ENCODE measurements at places on chromosomes 2 and 18.
A peak's percentile ranks its signal among the peaks of the same experiment; 100 is the strongest.

- DNase-seq = no peak
Measured at GRCh38 chr18:37762076-37762621, 196.6 kb upstream of the CELF4 start.

- DNase-seq = peak; percentile 44
Measured at GRCh38 chr2:83196225-83196624, 1262.9 kb downstream of the SUCLG1 start.

DNA sequence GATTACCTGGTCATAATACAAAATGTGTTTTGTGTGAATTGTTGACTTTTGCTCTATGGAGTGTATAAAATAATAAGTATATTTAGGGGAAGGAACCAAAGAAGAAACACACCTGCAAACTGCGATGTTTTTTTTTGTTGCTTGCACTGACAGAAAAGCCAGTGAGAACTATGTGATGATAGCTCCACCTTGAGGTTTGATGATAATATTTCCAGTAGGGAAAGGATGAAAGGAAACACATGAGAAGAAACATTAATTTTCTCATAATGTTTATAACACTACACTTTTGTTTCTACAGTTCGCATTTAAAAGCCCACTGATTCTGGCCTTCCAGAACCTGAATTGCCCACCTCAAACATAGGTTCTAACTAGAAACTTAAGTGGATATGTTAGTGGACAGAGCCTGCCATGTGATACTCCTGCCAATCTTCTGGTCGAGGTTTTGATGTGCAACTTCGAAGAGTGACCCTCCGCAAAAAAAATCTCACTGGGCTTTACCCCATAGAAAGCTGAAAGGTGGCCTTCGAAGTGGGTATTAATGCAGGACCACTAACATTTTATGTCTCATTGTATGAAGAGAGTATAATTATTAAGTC, 476.4 kb upstream of the SPHKAP start:
- DNase-seq = peak; percentile 34

GRCh38 chr18:2822213-2822921, 24.4 kb upstream of the EMILIN2 start:
- no peak for DNase-seq

DNA sequence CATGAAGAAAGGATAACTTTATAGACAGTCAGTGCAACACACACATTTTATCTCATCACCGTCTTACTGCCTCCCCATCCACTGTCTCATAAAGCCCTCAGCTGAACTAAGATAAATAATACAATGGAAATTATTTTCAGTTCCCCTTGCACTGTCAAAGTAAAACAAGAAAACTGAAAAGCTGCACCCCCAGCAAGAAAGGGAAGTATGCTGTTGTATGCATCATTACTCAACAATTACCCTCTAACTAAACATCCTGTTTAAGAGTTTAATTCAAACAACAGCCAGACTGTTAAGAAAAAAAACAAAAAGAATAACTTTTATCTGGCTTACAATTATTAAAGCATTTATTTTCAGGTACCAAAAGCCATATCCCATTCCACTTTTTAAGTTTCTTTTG, 25.0 kb downstream of the MPPE1 start:
- no peak for DNase-seq

DNA sequence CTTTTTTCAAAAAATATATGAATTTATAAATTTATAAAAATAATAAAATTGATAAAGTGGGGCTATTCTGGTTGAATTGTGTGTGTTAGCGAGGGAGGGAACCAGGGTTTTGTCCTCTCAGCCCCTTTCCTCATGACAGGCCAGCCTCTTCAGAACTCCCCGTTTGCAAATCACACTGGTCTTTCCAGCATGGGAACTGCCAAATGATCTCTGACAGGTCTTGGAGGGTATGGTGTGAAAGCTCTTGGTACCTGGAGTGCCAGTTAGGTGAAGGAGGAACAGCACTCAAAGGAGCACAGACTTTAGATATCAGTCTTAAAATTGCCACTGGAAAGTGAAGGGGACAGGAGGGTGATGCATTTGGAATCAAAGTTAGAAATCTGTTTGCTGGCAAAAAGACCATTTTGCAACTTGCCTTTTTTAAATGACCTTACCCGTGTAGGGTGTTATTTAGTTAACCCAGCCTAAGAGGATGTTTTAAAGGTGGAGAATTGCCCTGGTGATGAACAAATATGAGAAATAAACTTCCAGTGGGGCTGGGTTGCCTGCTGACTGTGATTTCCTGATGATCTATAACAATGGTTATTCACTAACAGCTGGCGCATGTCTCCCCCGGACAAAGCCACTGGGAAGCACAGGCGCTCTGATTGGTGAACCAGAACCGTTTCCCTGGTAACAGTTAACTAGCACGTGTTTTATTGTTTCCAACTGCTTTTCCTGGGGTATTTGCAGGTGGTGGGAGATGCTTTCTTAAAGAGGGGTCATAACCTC, 85.3 kb upstream of the EFEMP1 start:
- peak; percentile 75 for DNase-seq

- no peak for DNase-seq
Measured at GRCh38 chr2:162430323-162430722, 86.4 kb downstream of the GCA start.

DNA sequence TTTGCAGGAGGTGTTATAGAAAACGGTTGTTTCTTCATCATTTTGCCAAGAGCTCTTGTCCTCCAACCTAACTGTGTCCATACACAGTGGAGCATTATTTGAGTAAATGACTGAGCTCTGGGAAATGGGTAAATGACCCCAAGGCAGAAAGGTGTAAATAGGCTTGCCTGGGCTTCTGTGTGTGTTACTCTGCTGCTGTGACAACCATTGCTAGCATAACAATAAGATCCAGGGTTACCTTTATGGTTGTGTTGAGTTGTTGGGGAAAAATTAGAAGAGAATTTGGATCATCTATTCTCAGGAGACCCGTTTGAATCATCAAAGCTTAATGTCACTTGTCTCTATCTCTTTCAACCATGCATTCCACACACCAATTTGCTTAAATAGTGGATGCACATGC, 672.7 kb downstream of the DPP10 start:
- DNase-seq = no peak

- DNase-seq = peak; percentile 44
Measured at GRCh38 chr2:216116418-216116817, 7.3 kb downstream of the XRCC5 start.

- no peak for DNase-seq
Measured at GRCh38 chr2:190862571-190862991, 18.0 kb upstream of the GLS start.

DNA sequence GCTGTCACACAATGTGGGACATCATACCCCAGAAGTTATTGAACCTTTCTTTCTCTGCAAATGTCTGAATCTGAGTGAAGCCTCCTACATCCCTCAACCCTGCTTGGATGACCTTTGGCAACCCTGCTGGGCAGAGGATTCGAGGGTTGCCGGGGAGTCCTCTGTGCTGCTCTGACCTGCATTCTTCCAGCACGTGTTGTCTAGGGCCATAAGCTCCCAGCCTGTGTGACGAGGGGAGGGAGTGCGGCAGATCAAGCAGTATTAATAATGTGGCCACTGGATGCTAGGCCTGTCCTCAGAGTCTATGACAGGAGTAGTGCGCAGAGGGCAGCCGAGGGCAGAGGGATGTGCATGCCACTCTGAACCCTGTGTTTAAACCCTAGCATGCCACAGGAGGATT, 58.8 kb downstream of the RPL37A start:
- DNase-seq = no peak

- no peak for DNase-seq
Measured at GRCh38 chr2:94990956-94991355, 34.6 kb upstream of the MAL start.

DNA sequence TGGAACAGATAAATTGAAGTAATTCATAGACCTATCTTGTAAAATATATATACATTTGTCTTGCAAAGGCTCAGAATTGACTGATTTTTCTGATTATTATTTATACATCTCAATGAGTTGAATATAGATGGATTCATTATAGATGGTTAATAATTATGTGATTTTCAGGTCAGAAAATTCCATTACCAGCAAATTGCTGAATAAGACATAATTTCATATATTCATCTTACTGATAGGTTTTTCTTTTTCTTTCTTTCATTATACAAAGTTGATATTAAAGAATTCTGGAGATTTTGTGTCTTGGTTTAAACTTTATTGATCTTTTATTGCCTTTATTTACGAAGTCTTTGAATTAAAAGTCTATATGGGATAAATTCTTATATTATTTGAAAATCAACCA, 41.6 kb upstream of the SPAG16 start:
- DNase-seq = no peak

- DNase-seq = no peak
Measured at GRCh38 chr2:139963863-139964355, 1183.7 kb upstream of the NXPH2 start.

GRCh38 chr2:112582314-112582746, 2.1 kb upstream of the CHCHD5 start:
- peak; percentile 57 for DNase-seq
